ENCODE measurements at places on chromosomes 2 and 18. TPM values are rescaled to one million over a fixed set of nuclear protein-coding genes. Genes with fewer than 3 reads are reported as not detected.

Gene DUSP19
- 3.6 TPM for total RNA-seq

Gene TWIST2
- total RNA-seq = not detected

Gene UGT1A10
- total RNA-seq = not detected

Gene MAP2
- total RNA-seq = not detected
